Placental pericyte (primary cell): ENCODE measurements at places on chromosomes 12 and 14. TPM values are rescaled to one million over a fixed set of nuclear protein-coding genes. Genes with fewer than 3 reads are reported as not detected.

Gene FOXG1
- under 0.01 TPM in 2 replicates for total RNA-seq

Gene PSEN1
- total RNA-seq = 68.6 and 89.7 TPM in 2 replicates

Gene FAM186B
- total RNA-seq = 0.14 and 0.44 TPM in 2 replicates

Gene CCDC177
- not detected in 2 replicates for total RNA-seq

Gene GARIN6
- not detected in 2 replicates for total RNA-seq

Gene JPH4
- not detected in 2 replicates for total RNA-seq

Gene FOXN4
- total RNA-seq = not detected in 2 replicates

Gene PLD4
- total RNA-seq = under 0.01 TPM in 1 of 2 replicates, not detected in the other

Gene GALNT8
- not detected in 2 replicates for total RNA-seq

Gene NELL2
- under 0.01 TPM in 1 of 2 replicates, not detected in the other for total RNA-seq

Gene CCDC184
- 0.29 and 1.1 TPM in 2 replicates for total RNA-seq

Gene SERPINA9
- 0.43 TPM in 1 of 2 replicates, not detected in the other for total RNA-seq

Gene ATG2B
- 26.3 and 31.4 TPM in 2 replicates for total RNA-seq

Gene PTPRO
- total RNA-seq = 0.72 TPM in 1 of 2 replicates, not detected in the other

Gene GLIPR1L2
- total RNA-seq = 0.29 TPM in 1 of 2 replicates, not detected in the other

Gene OR6C2
- not detected in 2 replicates for total RNA-seq

Gene LRP1-AS
- total RNA-seq = not detected in 2 replicates

Gene OTUB2
- 0.66 and 0.86 TPM in 2 replicates for total RNA-seq

Gene BICD1
- total RNA-seq = 12.5 and 26.8 TPM in 2 replicates

Gene YLPM1
- 25.8 and 39.7 TPM in 2 replicates for total RNA-seq

Gene POTEM
- total RNA-seq = not detected in 2 replicates

Gene EIF2S3B
- 0.86 and 2.8 TPM in 2 replicates for total RNA-seq

Gene AQP5
- not detected in 2 replicates for total RNA-seq

Gene C14orf39
- not detected in 2 replicates for total RNA-seq
